ENCODE measurements at places on chromosomes 5 and 9. TPM values are rescaled to one million over a fixed set of nuclear protein-coding genes. Genes with fewer than 3 reads are reported as not detected.

DNA sequence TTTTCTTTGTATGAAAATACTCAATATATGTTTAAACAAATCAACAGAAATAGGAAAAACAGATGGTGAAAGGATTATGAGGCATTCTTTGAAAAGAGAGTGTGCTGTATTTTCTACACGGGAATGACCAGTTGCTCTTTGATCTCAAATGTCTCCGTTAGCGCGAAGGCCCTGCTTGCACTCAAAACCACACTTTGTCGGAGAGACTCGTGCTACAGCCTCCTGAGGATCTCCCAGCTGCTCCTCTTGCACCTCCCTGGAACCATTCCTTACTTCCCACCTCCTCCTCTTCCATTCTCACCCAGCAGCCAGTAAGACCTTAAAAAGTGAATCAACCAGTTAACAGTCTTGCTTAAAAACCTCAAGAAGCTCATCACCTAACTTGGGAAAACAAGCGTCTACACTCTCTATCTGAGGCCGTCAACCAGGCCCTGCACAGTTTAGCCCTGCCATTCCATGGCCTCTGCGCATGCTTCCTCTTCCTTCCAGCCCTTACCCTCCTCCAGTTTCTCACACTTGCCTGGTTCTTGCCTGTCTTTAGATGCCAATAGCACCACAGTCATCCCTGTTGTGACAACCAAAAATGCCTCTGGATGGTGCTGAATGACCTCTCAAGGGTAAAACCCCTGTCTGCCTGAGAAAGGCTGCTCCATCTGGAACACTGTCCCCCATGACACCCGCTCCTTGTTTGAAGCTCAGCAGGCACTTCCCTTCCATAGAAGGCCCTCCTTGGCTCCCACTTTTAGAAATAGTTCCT lies 594.7 kb upstream of the WWC1 start:
- DNase-seq, result no peak

GRCh38 chr5:126794157-126794828 lies 17.4 kb downstream of the LMNB1 start:
- DNase-seq, result no peak

PRUNE2 gene
- total RNA-seq, result 93.1 TPM

- DNase-seq, result no peak
Measured at GRCh38 chr5:2124434-2125170, 241.9 kb upstream of the IRX4 start.

DNA sequence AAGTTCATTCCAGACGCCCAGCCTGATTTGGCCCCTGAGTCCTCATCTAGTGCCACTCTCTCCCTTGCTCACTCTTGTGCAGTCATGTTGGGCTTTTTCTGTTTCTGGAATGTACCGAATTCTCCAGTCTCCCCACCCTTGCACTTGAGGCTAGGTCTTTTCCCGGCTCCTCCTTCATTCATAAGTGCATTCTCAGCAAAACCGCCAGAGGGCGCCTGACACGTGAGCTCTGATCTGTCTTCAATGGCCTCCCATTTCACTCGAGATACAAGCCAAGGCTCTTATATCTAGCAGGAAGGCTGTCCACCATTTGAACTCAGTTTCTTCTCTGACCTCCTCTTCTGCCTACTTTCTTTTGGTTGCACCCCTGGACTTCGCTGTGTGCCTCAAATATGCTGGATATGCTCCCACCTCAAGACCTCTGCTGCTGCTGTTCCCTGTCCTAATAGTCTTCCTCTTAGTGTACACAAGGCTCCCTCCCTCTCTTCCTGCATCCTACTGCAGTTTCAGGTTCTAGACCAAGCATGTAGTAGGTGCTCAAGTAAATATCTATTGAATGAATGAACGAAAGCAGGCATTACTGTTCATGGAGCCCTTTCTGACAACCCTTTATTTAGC lies 568.1 kb upstream of the WWC1 start:
- DNase-seq, result peak; percentile 69

DNA sequence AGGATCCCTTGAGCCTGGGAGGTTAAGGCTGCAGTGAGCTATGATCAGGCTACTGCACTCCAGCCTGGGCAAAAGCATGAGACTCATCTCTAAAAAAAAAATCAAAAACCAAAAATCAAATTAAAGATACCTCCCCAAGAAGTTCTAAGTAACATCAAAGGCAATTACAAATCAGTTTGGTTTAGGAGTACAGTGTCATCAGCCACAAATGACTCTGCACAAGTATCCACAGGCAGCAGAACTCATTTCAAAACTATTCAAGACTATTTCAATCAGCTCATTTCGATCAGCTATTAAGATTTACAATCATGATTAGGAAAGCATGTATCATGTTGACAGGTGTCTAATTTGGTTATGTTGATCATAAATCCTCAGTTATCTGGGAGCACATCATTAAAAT lies 19.1 kb downstream of the TRMO start:
- no peak for DNase-seq

CTXN3 gene
- not detected for total RNA-seq

- no peak for DNase-seq
Measured at GRCh38 chr5:30572279-30572678, 621.2 kb upstream of the CDH6 start.

GRCh38 chr9:13555516-13555915 lies 276.0 kb upstream of the MPDZ start:
- DNase-seq, result no peak

DNA sequence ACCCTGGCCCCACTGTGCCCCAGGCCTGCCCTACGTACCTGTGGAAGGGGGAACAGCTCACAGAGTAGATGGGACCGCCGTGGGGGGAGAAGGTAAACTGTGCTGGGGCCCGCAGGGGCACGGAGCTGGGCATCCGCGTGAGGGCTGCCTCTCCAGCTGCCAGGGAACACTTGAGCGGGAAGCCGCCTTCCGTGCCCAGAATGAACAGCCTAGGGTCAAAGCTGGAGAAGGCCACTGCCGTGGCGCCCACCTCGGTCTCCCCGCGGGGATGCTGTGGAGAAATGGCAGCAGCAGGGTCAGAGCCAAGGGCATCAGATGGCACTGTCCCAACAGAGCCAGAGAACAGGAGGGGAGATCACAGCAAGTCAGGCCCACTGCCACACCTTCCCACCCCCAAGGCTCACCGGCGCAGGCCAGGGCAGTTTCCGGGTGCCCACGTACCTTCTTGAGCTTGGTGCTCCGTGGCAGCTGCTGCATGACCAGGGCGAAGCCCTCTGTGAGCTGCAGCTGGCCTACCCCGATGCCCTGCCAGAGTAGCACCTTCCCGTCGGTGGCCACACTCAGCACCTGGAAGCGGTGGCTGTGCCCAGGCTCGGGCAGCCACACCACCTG lies 21.9 kb downstream of the DYNC2I2 start:
- no peak for DNase-seq

GRCh38 chr9:38298503-38298902 lies 94.0 kb upstream of the ALDH1B1 start:
- DNase-seq, result no peak

- no peak for DNase-seq
Measured at GRCh38 chr9:108521063-108521590, 334.7 kb downstream of the ACTL7B start.

DNA sequence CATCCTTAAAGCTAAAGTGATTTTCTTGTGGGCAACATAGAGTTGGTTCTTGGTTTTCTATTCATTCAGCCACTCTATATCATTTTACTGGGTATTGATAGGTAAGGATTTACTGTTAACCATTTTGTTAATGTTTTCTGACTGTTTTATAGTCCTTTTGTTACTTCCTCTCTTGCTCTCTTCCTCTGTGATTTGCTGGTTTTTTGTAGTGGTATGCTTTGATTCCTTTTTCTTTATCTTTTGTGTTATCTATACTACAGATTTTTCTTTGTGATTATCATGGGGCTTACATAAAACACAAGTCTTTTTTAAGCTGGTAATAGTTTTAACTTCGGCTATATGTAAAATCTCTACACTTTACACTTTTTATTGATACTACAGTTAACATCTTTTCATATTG lies 43.3 kb downstream of the CREBRF start:
- no peak for DNase-seq

- DNase-seq, result no peak
Measured at GRCh38 chr5:65817931-65818330, 95.9 kb downstream of the NLN start.

- DNase-seq, result no peak
Measured at GRCh38 chr5:56761151-56761885, 54.0 kb upstream of the MAP3K1 start.

LPAR1 gene
- total RNA-seq, result 67.6 TPM

CDKN2B gene
- 6.1 TPM for total RNA-seq

GRCh38 chr5:1172670-1173404 lies 28.6 kb upstream of the SLC6A19 start:
- DNase-seq, result no peak

DNA sequence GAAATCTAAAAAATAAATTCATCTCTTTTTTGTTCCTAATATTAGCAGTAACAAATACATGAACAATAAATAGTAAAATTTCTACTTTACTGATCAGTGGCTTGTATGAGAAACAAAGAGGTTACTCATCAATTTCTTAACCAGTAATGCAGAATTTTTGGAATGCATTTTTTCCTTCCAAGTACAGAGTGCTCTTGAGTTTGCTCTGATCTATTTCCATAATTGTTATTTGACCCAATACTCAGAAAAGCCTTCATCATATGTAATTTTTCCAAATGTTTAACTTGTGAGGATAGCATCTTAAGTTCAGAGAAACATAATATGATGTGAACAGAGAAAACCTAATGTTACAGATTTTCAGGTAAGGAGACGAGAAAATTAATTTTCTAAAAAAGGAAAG lies 47.3 kb downstream of the FBN2 start:
- no peak for DNase-seq

GRCh38 chr9:26243726-26244125 lies 565.5 kb upstream of the TUSC1 start:
- DNase-seq, result no peak

GRCh38 chr9:136289651-136290507 lies 14.0 kb downstream of the CCDC187 start:
- DNase-seq, result no peak

- DNase-seq, result no peak
Measured at GRCh38 chr9:133676450-133676849, 40.3 kb downstream of the DBH start.

- DNase-seq, result no peak
Measured at GRCh38 chr5:156914371-156914737, 48.7 kb downstream of the TIMD4 start.

TPPP gene
- total RNA-seq, result 7.5 TPM

- no peak for DNase-seq
Measured at GRCh38 chr9:2344436-2344835, 277.2 kb upstream of the VLDLR start.

GRCh38 chr9:72800328-72800994 lies 152.4 kb downstream of the ALDH1A1 start:
- DNase-seq, result no peak

DNA sequence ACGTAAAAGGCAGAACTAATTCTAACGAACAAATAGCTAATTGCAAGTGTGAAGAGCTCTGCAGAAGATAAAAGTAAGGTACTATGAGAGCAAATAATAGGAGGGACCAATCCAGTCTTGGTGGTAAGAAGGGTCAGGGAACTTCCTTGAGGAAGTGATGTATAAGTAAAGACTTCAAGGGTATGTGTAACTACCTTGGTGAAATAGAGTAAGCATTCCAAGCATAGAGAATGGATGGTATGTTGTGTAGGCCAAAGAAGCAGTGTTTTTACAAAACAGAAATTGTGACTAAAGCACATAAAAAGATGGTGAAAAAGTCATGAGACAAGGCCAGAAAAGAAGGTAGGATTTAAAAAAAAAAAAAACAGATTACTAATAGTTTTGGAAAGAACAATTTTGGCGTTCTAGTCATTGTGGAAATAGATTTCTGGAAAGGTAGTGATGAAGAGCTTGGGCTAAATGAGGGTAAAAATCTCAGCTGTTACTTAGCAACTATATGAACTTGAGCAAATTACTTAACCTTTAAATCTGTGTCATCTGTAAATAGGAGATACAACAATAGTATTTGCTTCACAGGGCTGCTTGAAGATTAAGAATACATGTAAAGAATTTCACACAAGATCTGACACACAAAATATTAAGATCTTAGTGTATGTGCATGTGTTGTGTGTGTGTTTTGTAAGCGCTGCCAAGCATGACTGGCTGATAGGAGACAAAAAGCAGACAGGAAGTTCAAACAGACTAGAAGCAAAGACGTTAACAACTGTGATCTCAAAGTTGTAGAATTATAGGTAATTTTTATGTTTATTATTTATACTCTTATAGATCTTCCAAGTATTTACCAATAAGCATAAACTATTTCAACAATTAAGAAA lies 73.5 kb downstream of the NR6A1 start:
- DNase-seq, result no peak
